ENCODE measurements at places on chromosomes 3 and 15.

- DNase-seq, result no peak
Observed at GRCh38 chr3:58102390-58102750, 94.1 kb downstream of the FLNB start.

GRCh38 chr3:83515123-83515522 lies 1443.7 kb upstream of the CADM2 start:
- DNase-seq, result no peak

- DNase-seq, result no peak
Observed at GRCh38 chr3:157082305-157082982, 77.5 kb downstream of the CCNL1 start.

DNA sequence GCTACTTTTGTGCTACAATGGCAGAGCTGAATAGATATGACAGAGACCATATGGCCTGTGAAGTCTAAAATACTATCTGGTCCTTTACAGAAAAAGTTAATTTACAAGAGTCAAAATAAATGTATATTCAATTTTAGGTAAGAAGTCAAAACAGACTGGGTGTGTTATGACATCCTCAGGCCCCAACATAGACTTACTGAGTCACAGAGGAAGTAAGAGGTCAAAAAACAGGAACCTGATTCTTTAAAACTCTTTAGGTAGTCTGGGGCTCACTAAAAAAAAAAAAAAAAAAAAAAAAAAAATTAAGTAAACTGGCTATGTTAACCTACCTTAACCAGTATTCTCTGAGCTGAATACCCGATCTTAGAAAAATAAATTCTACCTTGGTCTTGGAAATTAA lies 13.1 kb downstream of the DNAAF4 start:
- DNase-seq, result no peak
